Nasal cavity respiratory epithelium epithelial cell of viscerocranial mucosa (primary cell): ENCODE measurements at places on chromosomes 2 and 18. TPM values are rescaled to one million over a fixed set of nuclear protein-coding genes. Genes with fewer than 3 reads are reported as not detected.

Gene SERPINB3
- total RNA-seq, result 32.5 and 258 TPM in 2 replicates

Gene DUSP19
- total RNA-seq, result 0.34 and 1.1 TPM in 2 replicates

Gene KIF5C
- total RNA-seq, result under 0.01 TPM in 2 replicates

Gene KCNF1
- total RNA-seq, result 0.21 TPM in 1 of 2 replicates, not detected in the other
